ENCODE measurements at places on chromosomes 6 and 20.

- DNase-seq = no peak
Measured at GRCh38 chr6:6986344-6986743, 121.4 kb upstream of the RREB1 start.

- DNase-seq = peak; percentile 43
Measured at GRCh38 chr20:17710379-17711266, 10.9 kb downstream of the BANF2 start.

DNA sequence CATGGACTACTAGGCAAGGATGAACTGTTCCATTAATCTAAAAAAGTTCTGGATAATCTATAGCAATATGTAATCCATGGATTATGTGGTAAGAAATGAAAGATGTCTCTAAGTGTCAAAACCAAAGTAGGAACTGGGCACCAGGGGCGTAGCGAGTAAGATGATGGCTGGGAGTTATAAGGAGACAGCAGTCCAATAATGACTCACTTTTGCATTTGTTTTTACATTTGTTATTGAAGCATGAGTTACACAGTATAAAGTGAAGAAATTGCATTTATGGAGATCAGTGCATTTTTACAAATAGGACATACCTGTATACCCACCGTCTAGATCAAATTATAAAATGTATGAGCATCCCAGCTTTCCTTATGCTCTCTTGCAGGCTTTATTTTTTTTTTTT lies 878.5 kb upstream of the MAP3K7 start:
- DNase-seq = no peak

DNA sequence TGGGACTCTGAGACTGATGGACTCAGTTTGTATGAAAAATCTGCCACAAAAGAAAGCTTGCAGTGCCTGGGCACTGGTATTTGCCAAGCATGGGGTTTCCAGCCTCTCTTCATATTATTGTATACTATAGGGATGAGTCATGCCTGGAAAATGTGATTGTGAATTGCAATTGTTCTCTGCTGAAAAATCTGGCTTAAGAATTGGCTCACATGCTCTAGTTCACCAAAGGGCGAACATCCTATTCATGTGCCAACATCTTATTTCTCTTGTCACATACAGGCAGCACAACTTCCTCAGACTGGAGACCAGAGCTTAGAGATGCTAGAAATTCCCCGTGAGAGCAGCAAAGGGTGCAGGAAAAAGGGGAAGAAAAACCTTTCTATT lies 103.6 kb upstream of the KCNK16 start:
- DNase-seq = no peak

DNA sequence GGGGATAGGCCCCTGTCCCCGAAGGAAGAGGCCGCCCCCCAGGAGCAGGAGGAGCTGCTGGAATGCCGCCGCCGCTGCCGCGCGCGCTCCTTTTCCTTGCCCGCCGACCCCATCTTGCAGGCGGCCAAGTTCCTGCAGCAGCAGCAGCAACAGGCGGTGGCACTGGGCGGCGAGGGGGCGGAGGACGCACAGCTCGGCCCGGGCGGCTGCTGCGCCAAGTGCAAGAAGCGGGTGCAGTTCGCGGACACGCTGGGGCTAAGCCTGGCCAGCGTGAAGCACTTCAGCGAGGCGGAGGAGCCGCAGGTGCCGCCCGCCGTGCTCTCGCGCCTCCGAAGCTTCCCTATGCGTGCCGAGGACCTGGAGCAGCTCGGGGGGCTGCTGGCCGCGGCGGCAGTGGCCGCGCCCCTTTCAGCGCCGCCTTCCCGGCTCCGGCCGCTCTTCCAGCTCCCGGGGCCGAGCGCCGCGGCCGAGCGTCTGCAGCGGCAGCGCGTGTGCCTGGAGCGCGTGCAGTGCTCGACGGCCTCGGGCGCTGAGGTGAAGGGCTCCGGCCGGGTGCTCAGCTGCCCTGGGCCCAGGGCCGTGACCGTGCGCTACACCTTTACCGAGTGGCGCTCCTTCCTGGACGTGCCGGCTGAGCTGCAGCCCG lies 630 bp downstream of the PPP1R3G start:
- peak; percentile 73 for DNase-seq

- no peak for DNase-seq
Measured at GRCh38 chr20:1328680-1329330, at the start of gene SDCBP2. Gene SDCBP2, minus strand, starts transcription at chr20:1329139. Its CDS starts 8,723 bp downstream, at chr20:1320416.

DNA sequence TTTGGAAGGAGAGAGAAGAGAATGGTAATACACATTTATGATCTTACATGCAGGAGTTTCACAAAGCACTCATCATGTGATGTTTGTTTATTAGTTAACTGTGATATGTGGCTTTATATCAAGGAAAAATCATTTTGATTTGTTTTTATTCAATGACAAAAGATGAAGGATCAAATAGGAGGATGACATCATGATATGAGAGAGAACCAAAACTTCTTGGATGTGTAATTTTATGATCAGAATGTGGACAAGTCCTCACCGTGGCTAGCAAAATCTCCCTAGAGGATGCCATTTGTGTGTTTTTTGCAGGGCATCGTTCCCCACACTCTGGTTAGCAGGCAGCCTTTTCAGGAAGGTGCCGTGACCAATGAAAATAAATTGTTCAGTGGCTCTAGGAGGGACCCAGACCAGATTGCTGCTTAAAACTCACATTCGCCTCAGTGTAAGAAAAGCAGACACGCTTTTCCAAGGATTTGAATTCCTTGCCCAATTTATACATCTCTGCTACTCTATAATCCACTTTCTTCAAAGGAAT lies 552.7 kb downstream of the NKAIN2 start:
- no peak for DNase-seq

DNA sequence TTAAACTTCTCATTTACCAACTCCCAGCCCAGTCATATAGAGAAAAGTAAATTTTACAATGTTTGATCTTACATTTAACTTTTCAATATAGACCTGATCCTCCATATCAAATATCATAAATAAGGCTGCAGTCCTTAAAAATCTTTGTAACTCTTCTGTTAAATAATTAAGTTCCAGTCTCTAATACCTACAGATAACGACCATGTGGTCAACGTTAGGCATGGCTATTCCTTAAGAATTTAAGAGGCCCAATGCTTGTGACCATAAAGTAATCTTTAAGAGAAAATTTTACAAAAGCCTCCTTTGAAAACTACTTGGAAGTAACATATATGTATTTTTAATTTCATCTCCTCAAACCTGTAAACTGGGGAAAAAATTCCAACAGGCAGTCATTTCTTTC lies 1.6 kb downstream of the FBXO5 start:
- no peak for DNase-seq

DNA sequence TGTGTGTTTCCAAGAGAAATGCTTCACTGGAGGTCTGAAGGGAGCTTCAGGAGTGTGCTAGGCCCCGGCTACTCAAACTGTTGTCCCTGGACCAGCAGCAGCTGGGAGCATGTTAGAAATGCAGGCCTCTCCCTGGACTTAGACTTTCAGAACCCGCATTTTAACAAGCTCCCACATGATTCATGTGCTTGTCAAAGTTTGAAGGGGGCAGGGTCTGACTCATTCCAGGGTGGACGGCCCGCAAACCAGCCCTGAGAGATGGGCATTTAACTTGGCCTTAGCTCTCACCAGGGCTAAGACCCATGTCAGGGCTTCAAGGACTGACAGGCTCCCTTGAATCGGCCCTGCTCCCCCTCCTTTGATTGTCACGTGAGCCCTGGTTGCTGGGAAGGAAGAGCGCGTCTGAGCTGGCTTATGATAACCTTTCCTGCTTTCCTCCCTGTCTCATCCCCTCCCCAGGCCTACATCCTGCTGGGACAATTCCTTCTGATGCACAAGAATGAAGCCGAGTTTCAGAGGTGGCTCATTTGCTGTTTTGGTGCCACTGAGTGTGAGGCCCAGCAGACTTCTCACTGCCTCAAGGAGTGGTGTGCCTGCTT lies 35.5 kb downstream of the BANF2 start:
- DNase-seq = peak; percentile 47

GRCh38 chr6:111642463-111643158 lies 36.9 kb upstream of the TRAF3IP2 start:
- peak; percentile 63 for DNase-seq

Data from ELF-1 (cell line).